ENCODE measurements at places on chromosomes 6 and 20.

- no peak overlapping the region for H3K4me3 ChIP-seq
- no peaks in the 10 kb centered on the region for H3K36me3 ChIP-seq
- no peak for DNase-seq
- no peak overlapping the region for H3K27ac ChIP-seq
Observed at GRCh38 chr6:128719786-128720185, 163.2 kb upstream of the LAMA2 start.

GRCh38 chr6:20791944-20792343 is 257.7 kb downstream of the CDKAL1 start:
- H3K4me1 ChIP-seq: no peaks in the 10 kb centered on the region
- no peak overlapping the region for H3K4me3 ChIP-seq
- H3K27ac ChIP-seq: peak overlapping the region; percentile 74
- peaks cover 2% of the 10 kb centered on the region for H3K36me3 ChIP-seq

GRCh38 chr6:133245007-133245406 is 3.9 kb downstream of the EYA4 start:
- no peak overlapping the region for H3K4me3 ChIP-seq
- H3K36me3 ChIP-seq: no peaks in the 10 kb centered on the region
- no peak overlapping the region for H3K27ac ChIP-seq
- DNase-seq: no peak

DNA sequence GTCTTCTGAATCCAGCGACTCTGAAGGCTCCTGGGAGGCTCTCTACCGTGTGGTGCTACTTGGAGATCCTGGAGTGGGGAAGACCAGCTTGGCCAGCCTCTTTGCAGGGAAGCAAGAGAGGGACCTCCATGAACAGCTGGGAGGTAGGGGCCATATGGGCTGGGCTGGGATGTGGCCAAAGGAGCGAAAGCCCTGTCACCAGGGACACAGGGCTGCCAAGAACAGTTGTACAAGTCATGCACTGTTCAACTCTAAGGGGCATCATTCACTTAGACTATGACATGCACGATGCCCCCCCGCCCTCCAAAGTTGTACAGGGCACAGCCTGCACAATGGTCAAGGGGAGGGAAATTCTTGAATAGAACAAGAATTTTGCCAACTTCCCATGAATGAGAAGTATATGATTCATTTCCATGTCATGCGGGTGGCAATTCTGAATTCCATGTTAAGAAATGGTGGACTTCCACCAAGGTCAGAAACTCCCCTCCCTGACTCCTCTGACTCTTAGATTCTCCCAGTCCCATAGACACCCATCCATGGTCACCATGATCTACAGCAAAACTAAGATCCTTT is 1.6 kb downstream of the REM1 start:
- H3K4me3 ChIP-seq: no peak overlapping the region
- H3K27ac ChIP-seq: no peak overlapping the region

Measured in nephron progenitor cell (in vitro differentiated cells).